Stomach (tissue), 19 donors: ENCODE measurements at places on chromosomes 11 and 22. TPM values are rescaled to one million over a fixed set of nuclear protein-coding genes. Genes with fewer than 3 reads are reported as not detected.

ADAMTS15 gene
- 23.5 TPM for total RNA-seq

APOA5 gene
- not detected for total RNA-seq

KRTAP5-10 gene
- total RNA-seq, result not detected

OR4D6 gene
- total RNA-seq, result not detected

SAA2 gene
- total RNA-seq, result 2.7 TPM

TMPRSS4 gene
- total RNA-seq, result 4.9 TPM

PGGHG gene
- total RNA-seq, result 18.1 TPM

SYTL2 gene
- total RNA-seq, result 391 TPM

GRCh38 chr11:46724088-46724487, 5.1 kb downstream of the F2 start:
- H3K36me3 ChIP-seq, result no peaks in the 10 kb centered on the region
- H3K4me1 ChIP-seq, result peaks cover 8% of the 10 kb centered on the region
- no peaks in the 10 kb centered on the region for H3K27me3 ChIP-seq
- H3K4me3 ChIP-seq, result no peak overlapping the region
- H3K27ac ChIP-seq, result no peak overlapping the region

DNA sequence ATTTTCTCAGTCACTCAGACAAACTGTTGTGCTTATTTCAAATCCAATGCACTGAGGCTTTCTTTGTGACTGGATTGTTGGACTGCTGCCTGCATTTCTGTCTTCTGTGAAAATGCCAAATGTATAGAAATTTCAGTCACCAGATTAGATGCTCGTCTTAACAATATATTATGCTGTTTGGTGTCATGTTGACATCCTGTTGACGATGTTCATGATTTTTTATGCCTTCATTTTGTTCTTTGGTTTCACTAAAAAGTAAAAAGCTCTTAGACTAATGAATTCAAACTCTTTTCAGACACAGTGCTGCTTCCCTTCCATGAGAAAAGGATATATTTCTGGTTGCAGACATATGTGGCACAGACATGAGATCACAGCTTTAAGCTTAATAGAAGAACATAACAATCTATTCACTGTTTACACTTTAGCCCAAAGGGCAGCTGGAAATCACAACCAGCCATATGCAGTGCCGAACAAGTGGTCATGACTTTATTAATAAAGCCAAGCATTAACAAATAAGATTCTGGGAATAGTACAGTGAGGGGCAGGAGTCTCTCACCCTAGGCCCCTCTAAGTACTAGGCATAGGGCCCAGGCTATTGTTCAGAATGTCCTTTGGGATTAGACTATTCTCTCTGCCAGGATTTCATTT, 9.4 kb upstream of the SOX6 start:
- DNase-seq, result no peak
- no peaks in the 10 kb centered on the region for H3K27me3 ChIP-seq
- H3K4me1 ChIP-seq, result no peaks in the 10 kb centered on the region
- no peak overlapping the region for H3K4me3 ChIP-seq

GRCh38 chr22:46914916-46915894, 152.8 kb downstream of the TBC1D22A start:
- no peaks in the 10 kb centered on the region for H3K4me1 ChIP-seq
- H3K36me3 ChIP-seq, result peaks cover 9% of the 10 kb centered on the region
- H3K4me3 ChIP-seq, result no peak overlapping the region
- no peak for DNase-seq

- H3K27me3 ChIP-seq, result no peaks in the 10 kb centered on the region
- no peak overlapping the region for H3K4me3 ChIP-seq
- H3K27ac ChIP-seq, result no peak overlapping the region
- no peak for DNase-seq
- H3K36me3 ChIP-seq, result no peaks in the 10 kb centered on the region
These were observed 1035.8 kb downstream of the TBC1D22A start for GRCh38 chr22:47798229-47798628.

DNA sequence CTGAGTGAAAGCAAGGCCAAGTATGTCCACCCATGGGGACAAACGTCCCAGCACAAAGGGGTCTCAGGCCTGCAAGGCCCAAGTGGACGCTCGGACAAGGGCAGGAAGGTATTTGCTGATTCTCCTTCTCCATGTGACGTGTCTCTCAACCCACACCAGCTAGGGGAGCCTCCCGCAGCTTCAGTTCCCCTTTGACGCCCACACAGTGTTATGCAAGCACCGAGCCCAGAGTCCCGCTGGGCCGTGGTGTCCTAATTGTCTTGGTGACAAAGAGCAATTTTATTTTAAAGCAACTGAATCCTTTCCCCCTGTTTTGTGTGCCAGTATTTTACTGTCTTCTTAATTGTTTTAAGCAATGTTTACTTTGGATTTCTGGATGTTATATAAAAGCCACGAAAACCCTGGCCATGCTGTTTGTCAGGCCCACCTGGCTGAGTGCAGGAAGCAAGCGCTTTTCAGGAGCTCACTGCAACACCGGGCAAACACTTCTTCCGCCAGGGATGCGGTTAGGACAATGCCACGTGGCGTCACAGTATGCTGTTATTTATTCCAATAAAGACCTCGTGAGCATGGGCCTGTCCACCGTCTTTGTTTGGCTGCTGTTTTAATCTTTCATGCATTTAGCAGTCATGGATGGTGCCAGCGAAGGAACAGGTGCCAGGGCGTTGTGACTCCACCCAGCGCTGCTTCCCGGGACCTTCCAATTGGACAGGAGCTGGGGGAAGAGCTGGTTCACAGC, 8.2 kb upstream of the PARVG start:
- no peaks in the 10 kb centered on the region for H3K27me3 ChIP-seq
- peaks cover 18% of the 10 kb centered on the region for H3K36me3 ChIP-seq
- no peak overlapping the region for H3K4me3 ChIP-seq
- H3K4me1 ChIP-seq, result no peaks in the 10 kb centered on the region
- DNase-seq, result no peak

DNA sequence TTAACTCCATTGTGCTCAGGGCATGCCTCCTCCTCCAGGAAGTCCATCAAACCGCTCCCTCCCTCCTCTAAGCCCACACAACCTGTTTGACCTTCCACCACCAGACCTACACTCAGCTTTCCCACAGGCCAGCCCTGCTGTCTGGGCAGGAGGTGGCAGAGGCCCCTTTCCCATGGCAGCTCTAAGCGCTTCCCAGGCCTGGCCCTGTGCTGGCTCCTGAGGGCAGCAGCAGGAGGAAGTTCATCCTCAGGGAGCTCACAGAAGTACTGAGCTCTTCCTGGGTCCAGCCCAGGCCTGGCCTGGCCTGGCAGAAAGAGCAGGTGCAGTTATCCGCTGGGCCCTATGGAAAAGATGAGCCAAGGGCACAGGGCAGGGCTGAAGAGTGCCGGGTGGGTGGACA, 31.4 kb downstream of the ARAP1 start:
- peak overlapping the region; percentile 84 for H3K27ac ChIP-seq
- no peaks in the 10 kb centered on the region for H3K27me3 ChIP-seq
- peak overlapping the region; percentile 71 for H3K4me3 ChIP-seq
- peaks cover 59% of the 10 kb centered on the region for H3K4me1 ChIP-seq
- peak; percentile 53 for DNase-seq

DNA sequence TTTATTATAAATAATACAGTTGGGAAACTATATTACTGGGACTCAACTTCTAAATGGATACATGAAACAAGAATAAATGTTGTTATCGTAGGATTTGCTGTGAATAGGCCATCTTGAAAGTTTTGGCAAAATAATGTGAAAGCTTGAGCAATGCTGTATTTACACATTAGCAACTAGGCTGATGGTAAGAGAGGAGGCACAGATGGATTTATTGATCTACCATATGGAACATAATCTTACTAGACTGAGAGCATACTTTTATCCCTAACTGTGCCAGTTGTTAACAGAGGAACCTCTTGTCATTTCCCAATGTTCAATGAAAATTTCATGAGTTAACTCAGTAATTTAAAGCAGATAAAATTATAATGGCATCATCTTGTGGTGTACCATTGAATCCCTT, 22.8 kb downstream of the APIP start:
- no peaks in the 10 kb centered on the region for H3K36me3 ChIP-seq
- no peak overlapping the region for H3K27ac ChIP-seq
- DNase-seq, result no peak
- no peak overlapping the region for H3K4me3 ChIP-seq
- no peaks in the 10 kb centered on the region for H3K27me3 ChIP-seq

DNA sequence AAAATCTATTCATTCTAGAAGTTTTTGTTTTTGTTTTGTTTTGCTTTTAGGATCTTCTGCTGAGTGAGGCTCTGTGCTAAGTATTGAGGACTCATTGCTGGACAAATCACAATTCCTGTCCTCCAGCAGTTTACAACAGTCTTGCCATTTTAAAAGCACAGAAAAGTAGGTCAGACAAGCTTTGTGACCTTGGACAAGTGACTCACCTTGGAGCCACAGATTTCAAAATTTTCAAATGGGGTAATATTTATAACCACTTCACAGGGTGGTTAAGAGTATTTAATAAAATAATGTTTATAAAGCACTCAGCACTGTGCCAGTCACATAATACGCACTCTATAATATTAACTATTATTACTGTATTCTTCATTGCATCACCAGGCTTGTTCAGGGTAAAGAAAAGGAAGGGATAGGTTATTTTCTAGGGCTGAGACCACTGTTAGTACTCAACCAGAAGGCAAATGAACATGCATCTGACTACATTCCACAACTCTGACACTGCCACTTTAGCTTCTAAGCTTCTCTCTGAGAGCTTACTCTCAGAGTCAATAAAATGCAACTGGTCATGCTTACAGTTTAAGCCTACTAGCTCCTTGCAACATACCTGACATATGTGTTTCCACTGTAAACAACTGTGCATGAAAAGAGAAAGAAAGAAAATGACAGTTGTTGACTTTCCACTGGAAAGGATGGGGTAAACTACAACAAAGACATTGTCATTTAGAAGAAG, 63.2 kb upstream of the FIBIN start:
- no peak overlapping the region for H3K27ac ChIP-seq
- no peak overlapping the region for H3K4me3 ChIP-seq
- H3K4me1 ChIP-seq, result peaks cover 7% of the 10 kb centered on the region
- no peak for DNase-seq
- H3K27me3 ChIP-seq, result no peaks in the 10 kb centered on the region
- H3K36me3 ChIP-seq, result no peaks in the 10 kb centered on the region

DNA sequence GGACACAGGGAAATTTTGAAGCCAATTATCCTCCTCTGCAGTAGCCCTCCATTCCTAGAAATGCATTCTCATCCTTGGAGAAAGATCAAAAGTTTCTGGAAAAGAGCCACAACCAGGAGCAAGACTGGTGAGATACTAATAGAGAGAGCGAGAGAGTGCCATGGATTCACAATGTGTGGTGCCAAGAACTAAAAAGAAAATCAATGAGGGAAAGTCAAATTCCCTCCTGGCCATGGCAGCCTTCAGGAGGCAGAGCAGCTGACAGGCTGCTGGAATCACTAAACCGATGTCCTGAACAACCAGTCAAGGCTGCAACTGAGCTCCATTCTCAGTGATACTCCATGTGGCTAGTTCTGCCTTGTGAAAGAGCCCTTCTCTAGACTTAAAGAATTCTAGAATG, 561.0 kb downstream of the SOX6 start:
- no peak overlapping the region for H3K4me3 ChIP-seq
- DNase-seq, result no peak
- H3K27ac ChIP-seq, result no peak overlapping the region
- no peaks in the 10 kb centered on the region for H3K27me3 ChIP-seq

DNA sequence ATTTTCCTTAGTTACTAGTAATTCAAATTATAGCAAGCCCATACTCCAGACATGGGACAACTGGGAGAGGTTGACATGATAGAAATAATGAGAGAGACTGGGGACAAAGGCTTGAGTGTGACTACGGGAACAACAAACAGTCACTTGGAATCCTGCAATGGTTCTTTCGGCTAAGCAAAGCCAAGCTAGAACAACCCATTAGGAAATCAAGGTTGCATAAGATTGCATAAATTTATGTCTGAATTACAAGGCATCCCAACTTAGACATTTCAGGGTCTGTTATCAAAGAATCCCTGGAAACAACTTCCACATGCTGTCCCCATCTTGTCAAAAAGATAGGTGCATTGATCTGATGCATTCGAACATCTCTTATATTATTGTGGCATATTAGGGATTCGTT, 10.2 kb upstream of the NRGN start:
- H3K4me3 ChIP-seq, result no peak overlapping the region
- H3K27ac ChIP-seq, result no peak overlapping the region
- H3K36me3 ChIP-seq, result no peaks in the 10 kb centered on the region
- DNase-seq, result no peak
- no peaks in the 10 kb centered on the region for H3K27me3 ChIP-seq

DNA sequence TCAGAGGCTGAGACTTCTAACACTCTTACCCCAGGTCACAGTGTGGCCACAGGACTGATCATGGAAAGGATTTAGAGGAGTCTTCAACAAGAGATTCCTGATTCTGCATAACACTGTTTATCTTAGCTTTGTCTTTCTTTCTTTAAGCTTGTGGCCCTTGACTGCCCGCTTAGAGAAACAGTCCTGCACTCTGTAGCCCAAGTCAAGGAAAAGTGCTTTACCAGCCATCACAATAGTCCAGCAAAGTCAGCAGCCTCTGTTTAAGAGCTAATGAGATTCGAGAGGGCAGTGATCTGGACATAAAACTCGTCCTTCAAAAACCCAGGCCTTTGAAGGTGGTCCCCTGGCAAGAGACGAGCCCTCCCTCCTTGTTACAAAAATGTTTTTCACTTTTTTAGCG, 30.0 kb downstream of the PRDM10 start:
- H3K4me1 ChIP-seq, result peaks cover 18% of the 10 kb centered on the region
- no peaks in the 10 kb centered on the region for H3K36me3 ChIP-seq
- H3K27me3 ChIP-seq, result no peaks in the 10 kb centered on the region
- no peak for DNase-seq

- no peaks in the 10 kb centered on the region for H3K36me3 ChIP-seq
- no peak overlapping the region for H3K27ac ChIP-seq
- peaks cover 7% of the 10 kb centered on the region for H3K4me1 ChIP-seq
- H3K4me3 ChIP-seq, result no peak overlapping the region
These were observed 3.3 kb upstream of the BEST1 start for GRCh38 chr11:61946894-61947293.

GRCh38 chr11:114273890-114274635, 22.1 kb upstream of the NNMT start:
- H3K4me1 ChIP-seq, result no peaks in the 10 kb centered on the region
- no peak for DNase-seq
- H3K27ac ChIP-seq, result no peak overlapping the region
- H3K27me3 ChIP-seq, result no peaks in the 10 kb centered on the region

- H3K27me3 ChIP-seq, result no peaks in the 10 kb centered on the region
- no peak overlapping the region for H3K27ac ChIP-seq
- H3K36me3 ChIP-seq, result no peaks in the 10 kb centered on the region
- no peaks in the 10 kb centered on the region for H3K4me1 ChIP-seq
These were observed 1419.8 kb upstream of the TENM4 start for GRCh38 chr11:80860632-80861031.

DNA sequence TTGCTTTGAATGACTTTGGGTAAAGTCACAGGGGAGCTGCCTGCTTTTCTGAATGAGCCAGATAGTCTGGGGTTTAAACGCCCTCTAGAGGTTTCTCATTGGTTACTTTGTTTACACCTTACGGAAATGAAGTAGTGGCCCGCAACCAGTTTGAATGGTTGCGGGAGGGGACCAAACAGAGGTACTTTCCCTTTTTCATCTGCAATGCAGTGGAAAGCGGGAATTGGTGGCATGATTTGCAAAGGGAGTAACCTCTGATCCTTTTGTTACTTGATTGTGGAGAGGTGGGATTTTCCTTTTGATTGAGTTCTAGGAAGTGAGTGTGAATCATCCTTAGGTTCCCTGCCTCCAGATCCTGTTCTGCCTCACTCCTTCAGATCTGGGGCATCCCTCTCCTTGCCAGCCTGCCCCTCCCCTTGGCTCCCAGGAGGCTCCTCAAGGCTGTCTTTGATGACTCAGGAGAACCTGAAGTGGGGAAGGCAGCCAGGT, 15.9 kb upstream of the GLYATL1 start:
- H3K36me3 ChIP-seq, result no peaks in the 10 kb centered on the region
- H3K4me3 ChIP-seq, result no peak overlapping the region
- H3K27ac ChIP-seq, result no peak overlapping the region
- H3K27me3 ChIP-seq, result no peaks in the 10 kb centered on the region
- peak; percentile 71 for DNase-seq
